ENCODE measurements at places on chromosomes 7 and 10.

DNA sequence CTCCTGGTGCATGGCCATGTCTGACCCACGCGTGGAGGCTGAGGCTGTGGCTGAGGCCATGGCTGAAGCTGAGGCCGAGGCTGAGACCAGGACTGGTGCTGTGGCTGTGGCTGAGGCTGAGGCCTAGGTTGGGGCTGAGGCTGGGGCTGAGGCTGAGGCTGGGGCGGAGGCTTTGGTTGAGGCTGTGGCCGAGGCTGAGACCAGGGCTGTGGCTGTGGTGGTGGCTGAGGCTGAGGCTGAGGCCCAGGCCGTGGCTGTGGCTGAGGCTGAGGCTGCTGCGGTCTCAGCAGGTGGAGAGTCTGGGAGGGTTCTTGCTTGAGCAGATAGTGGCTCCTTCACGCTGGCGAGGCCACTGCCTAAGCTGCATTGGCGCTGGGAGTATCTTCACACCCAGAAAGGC lies 76.4 kb downstream of the WDR37 start:
- no peak for DNase-seq

DNA sequence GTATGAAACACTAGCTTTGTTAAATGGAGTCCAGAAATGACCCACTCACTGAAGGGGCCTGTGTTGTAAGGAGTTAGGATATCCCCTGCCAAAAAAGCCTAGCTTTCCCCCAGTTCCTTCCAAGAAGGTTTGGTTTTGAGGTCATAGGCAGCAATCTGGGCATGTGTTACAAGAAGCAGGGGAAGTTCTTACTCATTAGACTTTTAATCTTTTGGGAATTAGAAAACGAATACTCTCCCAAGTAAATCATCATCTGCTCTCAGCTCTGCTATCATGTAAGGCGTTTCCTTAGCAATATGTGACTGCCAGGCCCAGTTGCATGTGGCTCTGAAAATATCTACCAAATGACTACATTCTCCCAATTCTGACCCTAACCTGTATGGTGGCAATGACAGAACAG lies 3.7 kb downstream of the NOD1 start:
- DNase-seq: no peak

GRCh38 chr10:132146271-132146671 lies 40.5 kb upstream of the DPYSL4 start:
- no peak for DNase-seq

GRCh38 chr7:1542841-1543747 lies 12.6 kb downstream of the MAFK start:
- no peak for DNase-seq

GRCh38 chr10:125116041-125116649 lies 44.2 kb downstream of the CTBP2 start:
- no peak for DNase-seq

DNA sequence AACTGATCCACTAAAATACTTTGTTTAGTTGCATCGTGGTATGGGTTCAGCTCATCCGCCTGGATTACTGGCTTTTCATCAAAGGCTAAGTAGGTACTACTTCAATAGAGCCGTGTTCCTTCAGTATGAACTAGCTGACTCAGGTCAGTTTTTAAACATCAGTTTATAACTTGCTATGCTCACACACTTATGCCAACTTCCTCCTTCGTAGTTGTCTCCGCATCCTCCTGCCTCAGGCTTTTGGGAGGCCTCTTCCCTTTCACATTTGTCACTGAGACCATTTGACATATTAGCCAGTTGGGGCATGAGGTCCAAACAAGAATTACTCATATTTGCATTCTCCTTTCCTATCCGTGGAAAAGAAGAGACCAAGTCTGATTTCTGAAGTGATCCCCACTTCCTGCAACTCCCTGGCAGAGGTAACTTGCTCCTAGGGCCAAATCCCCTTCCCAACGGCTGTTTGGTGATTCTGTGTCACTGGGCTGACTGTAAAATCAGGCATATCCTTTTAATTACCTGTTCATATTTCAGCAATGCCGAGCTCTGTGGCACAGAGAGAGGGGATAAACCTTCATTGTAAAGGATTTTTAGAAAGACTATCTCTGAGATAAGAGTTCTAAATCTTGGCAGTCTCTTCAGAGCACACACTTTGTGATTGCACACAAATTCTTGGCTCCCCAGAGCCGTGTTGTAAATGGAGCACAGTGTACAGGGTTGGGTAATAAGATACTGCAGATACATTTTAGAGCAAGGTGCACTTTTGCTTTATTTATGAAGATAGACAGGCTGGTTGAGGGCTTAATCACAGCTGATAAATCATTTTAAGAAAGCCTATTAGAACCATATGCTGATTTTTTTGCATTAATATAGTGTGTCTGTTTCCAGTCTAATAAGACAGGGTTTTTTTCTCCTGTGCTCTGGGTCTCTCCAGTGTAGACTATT lies 108.0 kb downstream of the CREB5 start:
- no peak for DNase-seq

- DNase-seq: no peak
Measured at GRCh38 chr7:74293577-74293908, 4.3 kb downstream of the CLIP2 start.

- no peak for DNase-seq
Measured at GRCh38 chr7:141158561-141158960, 84.7 kb downstream of the TMEM178B start.

DNA sequence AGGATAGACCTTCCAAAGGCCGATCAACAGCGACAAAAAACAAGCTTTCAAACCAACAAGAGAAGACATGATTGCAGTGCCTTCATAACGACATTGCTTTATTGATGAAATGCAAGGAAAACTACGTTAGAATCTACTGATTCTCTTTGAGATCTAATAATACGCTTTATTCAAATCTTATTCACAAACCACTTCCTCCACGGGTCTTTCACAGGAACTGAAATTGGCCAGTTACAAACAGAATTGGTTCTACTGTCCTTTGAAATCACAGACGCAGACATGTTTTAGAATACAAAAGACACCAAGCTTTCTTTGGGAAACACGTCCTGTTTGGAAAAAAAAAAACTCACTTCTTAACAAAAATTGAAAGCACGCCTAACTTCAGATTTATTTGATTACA lies 74.7 kb upstream of the SEPHS1 start:
- DNase-seq: no peak

DNA sequence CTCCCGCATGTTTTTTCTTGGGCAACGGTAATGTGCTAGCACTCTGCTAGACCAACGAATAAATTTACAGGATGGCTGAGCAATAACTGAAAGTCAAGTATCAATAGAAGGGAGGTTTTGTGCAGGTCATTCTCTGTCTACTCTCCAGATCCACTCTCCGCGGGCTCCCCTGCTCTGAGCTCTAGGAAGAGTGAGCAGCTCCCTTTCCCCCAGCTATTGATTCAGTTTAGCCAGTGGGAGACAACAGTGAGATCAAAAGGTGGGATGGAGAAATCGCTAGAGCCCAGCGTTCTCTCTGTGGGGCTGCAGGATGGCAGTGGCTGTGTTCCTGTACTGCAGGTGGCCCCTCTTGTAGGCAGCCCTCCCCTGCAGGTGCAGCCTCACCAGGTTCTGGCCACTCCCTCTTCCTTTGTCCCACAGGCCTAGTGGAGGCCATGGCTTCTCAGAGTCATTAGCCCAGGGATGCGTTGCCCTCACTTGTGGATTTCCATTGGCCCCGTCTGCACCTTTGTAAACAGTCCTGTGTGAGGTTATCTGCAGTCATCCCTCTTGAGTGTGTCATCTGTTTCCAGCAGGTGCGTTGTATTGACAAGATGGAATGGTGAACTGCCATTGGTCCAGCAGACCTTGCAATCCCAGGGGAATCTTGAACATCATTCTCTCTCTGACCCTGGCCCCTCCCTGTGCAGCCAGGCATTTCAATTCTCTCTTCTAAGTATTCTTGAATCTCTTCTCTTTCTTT lies 11.1 kb downstream of the MSRB2 start:
- DNase-seq: no peak

DNA sequence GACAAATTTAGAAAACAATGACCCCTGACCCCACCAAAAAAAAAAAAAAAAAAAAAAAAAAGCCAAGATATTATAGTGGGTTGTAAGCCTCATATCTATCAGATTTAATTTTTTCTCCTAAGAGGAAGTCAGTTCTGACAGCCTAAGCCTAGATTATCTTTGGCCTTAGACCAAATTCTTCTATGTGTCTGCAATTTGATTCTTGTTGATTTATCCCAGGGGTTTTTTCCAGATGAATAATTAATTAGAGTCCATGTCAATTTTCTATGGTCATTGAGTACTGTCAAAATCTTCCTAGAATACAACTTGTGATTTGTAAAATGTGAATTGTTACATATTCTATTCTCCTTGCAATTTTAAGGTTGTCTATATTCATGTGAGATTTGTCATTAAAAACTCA lies 151.6 kb upstream of the CACNA2D1 start:
- no peak for DNase-seq

- no peak for DNase-seq
Measured at GRCh38 chr10:128694168-128694850, 568.1 kb upstream of the MKI67 start.

All from hindlimb muscle (tissue), 1 donor.